Stimulated activated CD8-positive, alpha-beta memory T cell treated with anti-CD3 and anti-CD28 coated beads, Interleukin-4, amount 100 ng/mL, for 24 hours (primary cell): ENCODE measurements at places on chromosomes 6 and 20.

GRCh38 chr6:32200711-32201475, 8.4 kb upstream of the GPSM3 start:
- DNase-seq: no peak

DNA sequence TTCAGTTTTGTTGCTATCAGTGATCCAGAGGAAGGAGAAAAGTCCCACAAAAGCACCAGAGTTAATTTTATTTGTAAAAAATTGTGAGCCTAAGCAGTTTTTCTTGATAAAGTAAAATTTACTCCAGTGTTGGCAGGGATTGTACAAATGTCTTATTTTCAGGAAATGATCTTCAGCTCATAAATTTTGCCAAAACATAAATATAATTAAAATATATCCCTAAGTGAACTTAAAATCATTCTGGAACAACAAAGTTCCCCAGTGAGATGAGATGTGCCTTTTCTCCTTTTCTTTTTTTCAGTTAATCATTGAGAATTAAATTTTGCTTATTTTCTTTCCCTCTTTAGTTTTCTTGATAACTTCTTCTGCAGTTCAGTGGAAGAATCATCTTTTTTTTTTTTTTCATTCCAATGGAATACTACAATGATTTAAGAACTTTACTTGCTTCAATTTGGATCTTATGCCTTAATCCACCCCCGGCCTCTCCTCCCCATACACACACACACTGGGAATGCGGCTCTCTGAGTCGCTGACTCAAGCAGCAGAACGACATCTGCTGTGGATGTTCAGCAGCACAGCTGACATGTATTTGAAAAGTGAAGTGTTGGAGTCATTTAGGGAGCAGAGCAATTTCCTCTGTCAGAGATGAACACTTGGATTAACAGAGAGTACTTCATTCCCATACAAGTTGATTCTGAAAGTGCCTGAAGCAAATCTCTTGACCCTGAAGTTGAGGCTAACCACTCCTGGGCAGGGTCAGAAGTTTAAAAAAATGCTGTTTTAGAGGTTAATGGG, 27.7 kb upstream of the LAMA4 start:
- no peak for DNase-seq

DNA sequence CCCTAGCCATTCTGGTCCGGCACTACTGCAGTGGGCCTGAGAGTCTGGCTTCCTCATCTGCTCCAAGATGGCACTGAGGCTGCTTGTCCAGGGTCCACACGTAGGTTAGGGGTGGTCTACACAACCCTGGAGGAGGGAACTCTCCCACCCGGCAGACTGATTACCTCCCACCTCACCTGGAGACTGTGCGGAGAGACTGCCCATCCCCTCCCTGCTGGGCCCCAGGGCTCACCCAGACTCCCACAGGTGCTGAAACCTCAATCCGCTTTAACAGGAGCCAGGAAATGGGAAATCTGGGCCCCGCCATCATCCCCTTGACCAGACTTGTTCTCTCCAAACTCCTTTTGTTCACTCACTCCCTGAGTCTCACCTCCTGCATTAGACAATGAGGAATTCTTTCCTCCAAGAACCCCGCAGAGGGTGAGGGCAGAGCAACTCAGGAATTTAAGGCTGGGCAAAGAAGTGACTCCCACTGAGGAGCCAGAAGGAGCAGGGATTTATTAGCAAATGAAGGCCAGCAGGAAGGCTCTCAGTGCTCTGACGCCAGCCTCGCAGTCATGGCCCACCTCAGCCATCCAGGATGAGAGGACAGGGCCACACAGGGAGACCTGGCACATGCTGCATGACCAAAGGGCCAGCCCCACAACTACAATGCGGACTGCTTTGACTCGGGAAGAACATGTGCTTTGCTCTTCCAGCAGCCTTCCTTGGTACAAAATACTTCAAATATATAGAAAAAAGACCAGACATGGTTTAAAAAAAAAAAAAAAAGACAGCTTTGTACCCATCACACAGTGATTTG, 53.0 kb downstream of the CDK5RAP1 start:
- DNase-seq: no peak

- no peak for DNase-seq
Measured at GRCh38 chr20:53205046-53205445, 232.9 kb downstream of the TSHZ2 start.

GRCh38 chr6:80304014-80304413, 197.5 kb downstream of the BCKDHB start:
- DNase-seq: no peak

DNA sequence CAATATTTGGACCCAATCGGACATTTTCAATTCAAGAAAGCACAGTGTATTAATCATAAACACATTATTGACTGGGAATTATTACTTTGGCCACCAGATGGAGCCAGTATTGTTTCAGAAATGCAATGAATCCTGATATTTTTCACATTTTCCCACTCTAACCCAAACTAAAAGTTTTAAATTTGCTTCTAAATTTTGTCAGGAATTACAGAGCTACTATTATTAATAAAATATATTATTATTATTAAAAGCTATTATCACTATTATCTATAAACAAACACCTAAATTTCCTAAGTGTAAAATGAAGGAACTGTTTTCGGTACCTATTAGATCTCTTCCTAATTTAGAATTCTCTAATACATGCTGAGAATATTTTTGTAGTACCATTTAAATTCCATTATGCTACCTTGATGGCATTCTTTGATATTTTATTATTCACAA, 245.3 kb downstream of the OGFRL1 start:
- DNase-seq: no peak

DNA sequence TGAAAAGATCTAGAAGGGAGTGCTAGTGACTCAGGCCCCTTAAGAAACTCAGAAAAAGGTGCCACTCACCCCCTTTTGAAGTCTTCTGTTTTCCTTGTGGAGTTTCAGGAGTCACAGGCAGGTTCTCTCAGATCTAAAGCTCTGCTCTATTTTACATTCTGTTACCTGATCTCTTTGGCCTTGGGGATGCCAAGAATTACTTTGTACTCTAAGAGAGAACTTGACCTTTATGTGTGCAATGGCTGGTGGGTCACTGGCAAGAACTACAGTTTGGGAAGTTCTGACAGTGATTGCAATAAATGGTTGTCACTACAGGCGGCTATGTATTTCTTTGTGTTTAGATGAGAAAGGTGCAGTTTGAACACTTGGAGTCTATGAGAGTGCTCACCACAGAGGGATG, 24.2 kb upstream of the ENPP4 start:
- no peak for DNase-seq

- no peak for DNase-seq
Measured at GRCh38 chr20:8693709-8694108, 375.2 kb upstream of the PLCB4 start.

GRCh38 chr6:141957271-141957670, 175.5 kb upstream of the GJE1 start:
- no peak for DNase-seq

- DNase-seq: no peak
Measured at GRCh38 chr20:309306-309840, 12.0 kb downstream of the ZCCHC3 start.

- DNase-seq: no peak
Measured at GRCh38 chr20:42484335-42484734, 705.4 kb downstream of the PTPRT start.

DNA sequence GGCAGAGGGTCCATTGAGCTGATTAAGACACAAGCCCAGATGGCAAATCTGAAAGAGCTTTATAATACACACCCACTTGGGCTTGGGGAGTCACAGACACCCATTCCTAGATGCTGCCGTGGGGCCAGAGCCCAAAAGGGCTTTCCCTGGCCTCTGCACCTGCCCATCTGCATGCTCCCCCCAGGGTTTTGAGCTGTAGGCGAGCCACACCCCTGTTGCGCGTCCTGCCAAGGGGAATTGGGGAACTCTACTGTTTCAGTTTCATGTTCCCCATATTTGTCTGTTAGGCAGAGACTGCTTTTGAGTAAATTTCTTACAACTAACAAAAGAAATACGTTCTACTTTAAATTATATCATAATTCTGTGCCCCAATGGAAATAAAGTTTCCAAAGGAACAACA, 52.9 kb upstream of the FNDC1 start:
- DNase-seq: no peak

GRCh38 chr20:13274275-13274861, 53.3 kb downstream of the ISM1 start:
- DNase-seq: no peak

DNA sequence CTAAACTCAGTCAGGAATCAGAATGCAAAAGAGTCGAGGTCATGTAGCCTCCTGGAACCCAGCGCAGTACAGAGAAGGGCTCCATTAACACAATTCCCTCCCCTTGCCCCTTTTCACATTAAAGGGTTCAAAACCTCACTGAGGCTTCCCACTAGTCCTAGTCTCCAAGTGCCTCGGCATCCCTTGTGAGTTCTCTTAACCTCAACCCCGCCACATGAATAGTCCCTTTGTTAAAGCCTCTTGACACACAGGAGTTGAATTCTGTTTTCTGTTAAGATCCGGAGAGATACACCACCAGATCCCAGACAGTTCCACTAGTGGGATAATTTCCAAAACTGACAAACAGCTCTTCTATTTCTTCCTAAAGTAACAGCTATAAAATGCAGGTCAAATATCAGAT, 17.8 kb downstream of the PTPRT start:
- DNase-seq: no peak

- no peak for DNase-seq
Measured at GRCh38 chr20:63264519-63264918, 8.1 kb upstream of the ARFGAP1 start.

DNA sequence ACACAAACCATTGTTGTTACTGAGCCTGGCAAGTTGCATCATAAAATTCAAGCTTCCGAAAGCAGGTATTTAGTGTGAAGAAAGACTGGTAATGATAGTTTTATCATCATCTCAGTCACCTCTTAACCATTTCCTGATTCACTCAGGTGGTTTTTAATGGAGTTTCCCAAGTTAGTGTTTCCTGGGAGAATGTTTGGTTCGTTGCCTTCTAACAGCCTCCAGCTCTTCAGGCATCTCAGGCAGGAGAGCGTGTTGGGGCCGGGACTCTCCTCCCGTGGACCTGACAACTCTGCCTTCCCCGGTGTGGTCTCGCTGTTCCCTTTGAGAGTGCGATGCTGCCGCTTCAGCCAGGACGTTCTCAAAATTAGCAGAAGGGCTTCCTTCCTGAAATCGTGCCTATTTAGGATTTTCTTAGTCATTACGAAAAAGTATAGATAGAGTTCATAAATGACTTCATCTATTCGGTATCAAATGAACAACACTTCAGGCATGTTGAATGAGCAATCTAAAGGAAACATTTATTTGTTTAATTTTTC, 105.0 kb upstream of the QKI start:
- no peak for DNase-seq

DNA sequence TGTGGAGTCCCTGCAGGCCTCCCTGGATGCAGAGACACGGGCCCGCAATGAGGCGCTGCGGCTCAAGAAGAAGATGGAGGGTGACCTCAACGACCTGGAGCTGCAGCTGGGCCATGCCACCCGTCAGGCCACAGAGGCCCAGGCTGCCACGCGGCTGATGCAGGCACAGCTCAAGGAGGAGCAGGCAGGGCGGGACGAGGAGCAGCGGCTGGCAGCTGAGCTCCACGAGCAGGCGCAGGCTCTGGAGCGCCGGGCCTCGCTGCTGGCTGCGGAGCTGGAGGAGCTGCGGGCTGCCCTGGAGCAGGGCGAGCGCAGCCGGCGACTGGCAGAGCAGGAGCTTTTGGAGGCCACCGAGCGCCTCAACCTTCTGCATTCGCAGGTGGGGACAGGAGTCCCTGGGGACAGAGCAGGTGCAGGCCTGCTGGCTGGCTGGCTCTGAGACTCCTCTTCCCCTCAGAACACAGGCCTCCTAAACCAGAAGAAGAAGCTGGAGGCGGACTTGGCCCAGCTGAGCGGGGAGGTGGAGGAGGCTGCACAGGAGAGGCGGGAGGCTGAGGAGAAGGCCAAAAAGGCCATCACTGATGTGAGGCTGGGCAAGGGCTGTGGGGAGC, 44.7 kb downstream of the MYH7B start:
- no peak for DNase-seq

GRCh38 chr20:10178727-10179313, 39.8 kb upstream of the SNAP25 start:
- no peak for DNase-seq

DNA sequence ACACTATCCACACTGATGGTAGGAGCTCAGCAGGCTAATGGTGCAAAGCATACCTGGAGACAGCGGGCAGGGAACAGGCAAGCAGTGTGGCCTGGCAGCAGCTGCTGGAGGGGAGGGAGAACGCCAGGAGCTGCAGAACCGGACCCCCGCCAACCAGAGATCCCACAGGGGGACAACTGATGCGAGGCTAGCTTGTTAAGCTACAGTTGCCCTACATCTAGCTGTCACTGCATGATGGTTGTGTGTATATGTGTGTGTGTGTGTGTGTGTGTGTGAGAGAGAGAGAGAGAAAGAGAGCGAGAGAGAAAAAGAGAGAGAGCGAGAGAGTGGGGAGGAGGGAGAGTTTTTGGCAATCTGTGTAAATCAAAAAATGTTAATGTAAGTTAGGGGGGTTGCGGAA, 69.7 kb upstream of the NHSL1 start:
- no peak for DNase-seq

GRCh38 chr6:2042956-2043648, 202.3 kb downstream of the GMDS start:
- no peak for DNase-seq

- DNase-seq: no peak
Measured at GRCh38 chr20:39206899-39207564, 244.9 kb downstream of the DHX35 start.

DNA sequence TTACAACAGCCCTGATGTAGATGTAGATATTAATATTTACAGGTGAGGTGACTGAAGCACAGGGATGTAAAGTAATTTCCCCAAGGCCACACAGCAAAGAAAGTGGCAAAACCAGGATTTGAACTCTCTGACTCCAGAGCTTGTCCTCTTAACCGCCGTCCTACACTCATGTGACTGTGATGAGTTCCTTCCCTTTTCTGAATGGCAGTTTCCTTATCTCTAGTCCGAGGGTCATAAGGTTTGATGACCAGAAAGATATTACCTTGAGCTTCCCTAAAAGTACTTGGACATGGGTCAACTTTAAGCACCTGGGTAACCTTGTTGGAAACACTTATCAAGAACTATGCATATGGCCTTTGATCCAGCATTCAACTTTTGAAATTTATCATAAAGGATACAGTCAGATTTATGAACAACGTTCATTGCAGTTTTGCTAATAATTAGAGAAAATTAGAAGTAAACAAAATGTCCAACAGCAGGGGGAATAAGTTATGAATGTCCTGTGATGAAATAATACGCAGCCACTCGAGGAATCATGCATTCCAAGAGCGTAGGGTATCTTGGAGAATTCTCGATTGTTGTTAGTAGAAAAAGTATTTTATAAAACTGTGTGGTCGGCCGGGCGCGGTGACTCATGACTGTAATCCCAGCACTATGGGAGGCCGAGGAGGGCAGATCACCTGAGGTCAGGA, 2.3 kb upstream of the TLDC2 start:
- DNase-seq: no peak

GRCh38 chr6:90162648-90163387, 133.8 kb downstream of the BACH2 start:
- no peak for DNase-seq

GRCh38 chr6:166492092-166492741, 94.3 kb downstream of the RAMACL start:
- no peak for DNase-seq

- no peak for DNase-seq
Measured at GRCh38 chr20:57439432-57439831, 48.2 kb downstream of the RBM38 start.

GRCh38 chr6:3077430-3077829, 9.1 kb downstream of the RIPK1 start:
- no peak for DNase-seq

GRCh38 chr6:15715851-15716250, 53.0 kb upstream of the DTNBP1 start:
- DNase-seq: no peak
